Activated T-cell treated with anti-CD3 and anti-CD28 coated beads, Interleukin-2, amount 50 U/mL, for 72 hours (primary cell): ENCODE measurements at places on chromosomes 2 and 18. TPM values are rescaled to one million over a fixed set of nuclear protein-coding genes. Genes with fewer than 3 reads are reported as not detected.

Gene PFN4
- 0.72 TPM for total RNA-seq

Gene MAP2
- total RNA-seq = 0.97 TPM

Gene RAPH1
- total RNA-seq = 3.7 TPM

Gene SLC4A5
- 4.4 TPM for total RNA-seq

Gene ELOA2
- total RNA-seq = not detected

Gene SLC30A3
- total RNA-seq = 2.3 TPM

Gene PCBP1
- total RNA-seq = 291 TPM

Gene LIPG
- not detected for total RNA-seq

Gene BIN1
- 87.3 TPM for total RNA-seq

DNA sequence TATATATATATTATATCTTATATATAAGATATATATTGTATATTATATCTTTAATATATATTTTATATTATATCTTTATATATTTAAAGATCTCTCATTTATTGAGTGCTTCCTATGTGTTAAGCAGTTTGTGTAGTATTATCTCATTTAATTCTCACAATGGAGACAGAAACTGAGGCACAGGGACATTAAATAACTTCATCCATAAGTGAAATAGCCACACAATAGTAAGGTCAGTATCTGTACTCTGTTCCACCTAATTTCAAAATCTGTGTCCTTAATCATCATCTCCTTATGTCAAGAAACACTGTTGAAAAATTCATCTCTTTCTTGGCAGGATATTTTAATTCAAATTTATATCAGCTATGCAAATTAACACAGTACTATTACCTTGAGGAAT, 52.8 kb upstream of the CD302 start:
- no peak overlapping the region for H3K4me3 ChIP-seq
- no peaks in the 10 kb centered on the region for H3K27me3 ChIP-seq
- no peak overlapping the region for H3K27ac ChIP-seq
- DNase-seq = no peak

- peak overlapping the region; percentile 76 for H3K27ac ChIP-seq
- H3K27me3 ChIP-seq = no peaks in the 10 kb centered on the region
Observed at GRCh38 chr2:152647552-152647951, 69.7 kb downstream of the PRPF40A start.

DNA sequence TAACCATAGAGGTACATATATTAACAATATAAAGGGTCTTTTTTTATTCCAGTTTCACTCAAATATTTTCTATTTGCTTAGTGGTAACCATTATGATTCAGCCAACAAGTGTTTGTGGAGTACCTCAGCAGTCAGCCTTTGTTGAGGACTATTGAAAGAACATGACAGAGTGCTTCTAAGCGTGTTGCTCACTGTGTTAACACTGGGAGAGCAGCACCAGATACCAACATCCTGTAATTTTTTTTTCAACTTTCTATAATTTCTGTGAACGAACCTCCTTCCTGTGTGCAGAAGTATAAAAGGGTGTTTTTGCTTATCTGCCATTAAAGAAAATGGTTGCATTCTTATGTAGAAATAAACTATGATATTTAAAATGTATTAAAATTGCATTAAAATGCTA, 239.0 kb downstream of the PHLPP1 start:
- DNase-seq = no peak
- H3K27me3 ChIP-seq = no peaks in the 10 kb centered on the region
- H3K36me3 ChIP-seq = no peaks in the 10 kb centered on the region
- H3K4me1 ChIP-seq = peaks cover 23% of the 10 kb centered on the region
- H3K27ac ChIP-seq = no peak overlapping the region

DNA sequence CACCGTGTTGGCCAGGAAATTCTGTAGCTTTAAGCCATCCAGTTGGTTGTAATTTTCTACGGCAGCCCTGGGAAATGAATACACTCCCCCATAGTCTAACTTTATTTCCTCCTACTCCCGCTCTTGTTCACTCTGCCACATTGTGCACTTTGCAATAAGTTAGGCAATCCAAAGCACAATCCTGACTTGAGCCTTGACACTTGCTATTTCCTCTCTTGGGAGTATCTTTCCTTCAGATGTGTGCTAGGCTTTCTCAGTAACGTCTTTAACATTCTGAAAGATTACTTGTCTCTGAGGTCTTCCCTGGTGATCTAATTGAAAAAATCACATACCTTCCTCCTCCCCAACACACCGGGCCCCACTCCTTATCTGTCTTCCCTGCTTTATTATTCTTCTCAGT, 65.9 kb upstream of the RAB27B start:
- no peaks in the 10 kb centered on the region for H3K36me3 ChIP-seq
- H3K27ac ChIP-seq = no peak overlapping the region
- DNase-seq = no peak
- H3K27me3 ChIP-seq = peaks cover 29% of the 10 kb centered on the region
- H3K4me1 ChIP-seq = no peaks in the 10 kb centered on the region
- H3K4me3 ChIP-seq = no peak overlapping the region

DNA sequence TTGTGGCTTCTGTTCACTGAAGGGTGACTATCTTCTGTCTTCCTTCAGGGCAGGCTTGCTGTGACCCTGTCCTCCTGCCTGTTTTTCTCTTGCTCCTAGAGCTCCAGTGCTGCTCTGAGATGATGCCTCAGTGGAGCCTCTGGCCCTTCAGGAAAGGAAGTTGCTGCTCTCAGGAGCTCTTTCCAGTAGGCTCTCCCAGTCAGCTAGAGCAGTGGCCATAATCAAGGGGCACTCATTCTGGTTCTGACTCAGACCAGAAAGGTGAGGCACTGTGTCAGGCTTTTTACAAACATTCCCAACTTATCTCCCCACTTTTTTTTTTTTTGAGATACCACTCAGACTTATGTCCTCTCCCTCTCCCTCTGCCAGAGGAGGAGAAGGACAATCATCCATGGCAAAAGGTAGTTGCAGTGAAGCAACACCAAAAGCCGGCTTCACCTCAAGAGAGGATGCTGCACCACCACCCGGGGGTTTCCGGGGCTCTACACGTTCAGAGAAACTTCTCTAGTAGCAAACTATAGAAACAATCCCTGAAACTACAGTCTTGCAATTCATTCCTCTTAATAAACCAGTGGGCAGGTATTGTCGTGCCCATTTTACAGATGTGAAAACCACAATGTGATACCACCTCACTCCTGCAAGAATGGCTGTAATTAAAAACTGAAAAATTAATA, 115.4 kb downstream of the ACTR3 start:
- no peaks in the 10 kb centered on the region for H3K4me1 ChIP-seq
- H3K4me3 ChIP-seq = no peak overlapping the region
- H3K27ac ChIP-seq = no peak overlapping the region
- H3K27me3 ChIP-seq = peaks cover 8% of the 10 kb centered on the region
- peaks cover 4% of the 10 kb centered on the region for H3K36me3 ChIP-seq

DNA sequence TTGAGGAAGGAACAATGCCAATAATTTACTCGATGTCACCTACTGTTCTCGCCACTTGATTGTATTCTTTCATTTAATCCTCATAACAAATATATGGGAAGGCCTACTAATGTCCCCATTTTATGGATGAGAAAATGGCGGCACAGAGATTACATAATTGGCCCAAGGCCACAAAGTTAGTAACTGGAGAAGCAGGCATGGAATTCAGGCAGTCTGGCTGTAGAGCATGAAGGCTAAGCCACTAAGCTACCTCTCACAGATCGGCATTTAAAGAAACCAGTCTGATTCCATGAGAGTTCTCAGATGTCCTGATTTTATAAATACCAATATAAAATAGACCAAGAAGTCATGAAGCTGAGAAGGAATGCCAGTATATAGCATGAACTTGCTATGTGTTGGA, 121.8 kb upstream of the EPAS1 start:
- H3K36me3 ChIP-seq = no peaks in the 10 kb centered on the region
- no peak overlapping the region for H3K4me3 ChIP-seq
- H3K4me1 ChIP-seq = peaks cover 18% of the 10 kb centered on the region
- H3K27ac ChIP-seq = no peak overlapping the region

DNA sequence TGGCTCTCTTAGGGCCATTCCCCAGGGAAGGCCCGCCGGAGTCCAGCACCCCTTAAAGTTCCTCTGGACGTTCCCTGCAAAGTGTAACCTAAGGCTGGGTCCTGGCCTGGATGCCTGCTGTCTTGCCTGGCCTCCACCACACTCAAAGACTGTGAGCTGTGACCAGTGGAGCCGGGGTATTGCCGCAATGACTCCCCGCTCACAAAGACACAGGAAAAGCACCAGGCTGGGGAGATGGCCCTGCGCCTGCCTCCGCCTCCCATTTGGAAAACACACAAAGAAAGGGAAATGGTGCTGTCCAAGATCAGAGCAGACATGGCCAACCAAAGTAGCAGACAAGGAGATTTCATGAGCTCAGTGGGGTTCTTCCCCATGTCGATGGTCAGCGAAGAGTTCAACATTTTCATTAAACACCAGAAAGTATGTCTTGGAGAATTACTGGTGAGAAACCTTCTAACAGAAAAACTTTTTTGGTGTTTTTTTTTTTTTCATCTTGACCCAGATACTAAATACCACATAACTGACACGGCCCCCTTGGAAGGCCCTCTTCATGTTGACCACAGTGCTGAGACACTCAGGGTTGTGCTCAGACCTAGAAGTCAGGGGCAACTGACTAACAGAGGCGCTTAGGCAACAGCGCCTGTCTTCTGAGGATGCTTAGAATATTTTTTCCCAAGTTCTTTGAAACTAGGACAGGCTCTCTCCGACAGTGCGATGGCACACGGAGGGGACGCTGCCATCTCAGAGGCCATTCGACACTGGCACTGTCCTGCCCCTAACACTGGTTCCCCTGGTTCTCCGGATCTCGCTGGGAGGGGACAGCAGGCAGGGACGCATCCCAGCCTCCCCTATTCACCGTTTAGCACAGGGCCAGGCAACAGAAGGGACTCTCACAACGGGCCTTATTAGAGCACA, 226.4 kb upstream of the ID2 start:
- DNase-seq = no peak
- peaks cover 28% of the 10 kb centered on the region for H3K27me3 ChIP-seq
- H3K4me1 ChIP-seq = peaks cover 48% of the 10 kb centered on the region
- H3K4me3 ChIP-seq = peak overlapping the region; percentile 75
- H3K27ac ChIP-seq = peak overlapping the region; percentile 15
- no peaks in the 10 kb centered on the region for H3K36me3 ChIP-seq

- no peaks in the 10 kb centered on the region for H3K27me3 ChIP-seq
- no peaks in the 10 kb centered on the region for H3K36me3 ChIP-seq
- no peaks in the 10 kb centered on the region for H3K4me1 ChIP-seq
- H3K4me3 ChIP-seq = no peak overlapping the region
- no peak overlapping the region for H3K27ac ChIP-seq
Observed at GRCh38 chr18:42778024-42778423, 337.5 kb downstream of the RIT2 start.

- peaks cover 61% of the 10 kb centered on the region for H3K36me3 ChIP-seq
- H3K4me1 ChIP-seq = peaks cover 19% of the 10 kb centered on the region
- no peaks in the 10 kb centered on the region for H3K27me3 ChIP-seq
- DNase-seq = no peak
Observed at GRCh38 chr18:54157646-54158385, 66.7 kb downstream of the MBD2 start.

GRCh38 chr2:30677861-30678385, 129.3 kb downstream of the CAPN13 start:
- no peaks in the 10 kb centered on the region for H3K4me1 ChIP-seq
- H3K4me3 ChIP-seq = no peak overlapping the region
- no peaks in the 10 kb centered on the region for H3K36me3 ChIP-seq
- H3K27ac ChIP-seq = no peak overlapping the region
- H3K27me3 ChIP-seq = peaks cover 16% of the 10 kb centered on the region

DNA sequence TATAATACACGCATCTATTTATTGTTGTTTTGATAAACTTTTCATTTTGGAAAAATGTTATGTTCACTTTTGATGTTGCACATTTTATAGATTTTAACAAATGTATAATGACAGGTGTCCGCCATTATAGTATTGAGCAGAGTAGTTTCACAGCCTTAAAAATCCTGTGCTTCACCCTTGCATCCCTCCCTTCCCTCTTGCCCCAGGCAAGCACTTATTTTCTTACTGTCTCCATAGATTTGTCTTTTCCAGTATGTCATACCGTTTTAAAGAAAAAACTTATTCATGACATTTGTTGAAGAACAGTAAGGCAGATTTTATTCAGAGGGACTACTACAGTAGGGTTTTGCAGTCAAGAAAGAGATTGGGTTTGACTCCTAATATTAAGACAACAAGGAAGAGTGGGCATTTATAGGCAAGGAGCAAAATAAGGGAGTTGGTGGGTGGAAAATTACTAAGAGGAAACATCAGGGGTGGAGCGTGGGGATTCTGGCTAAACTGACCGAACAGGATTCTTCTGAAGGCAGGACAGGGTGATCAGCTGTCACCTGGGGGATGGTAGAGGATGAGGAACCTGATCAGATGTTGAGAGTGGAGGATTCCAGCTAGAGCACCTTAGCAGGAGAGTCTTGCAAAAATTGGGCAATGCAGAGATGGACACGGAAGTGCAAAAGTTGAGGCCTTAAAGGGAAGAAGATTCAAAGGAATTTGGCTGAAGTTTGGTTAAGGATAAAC, 108.8 kb downstream of the NCK2 start:
- no peak for DNase-seq
- no peaks in the 10 kb centered on the region for H3K27me3 ChIP-seq
- H3K27ac ChIP-seq = peak overlapping the region; percentile 12
- H3K4me3 ChIP-seq = no peak overlapping the region
- H3K4me1 ChIP-seq = peaks cover 78% of the 10 kb centered on the region
- peaks cover 6% of the 10 kb centered on the region for H3K36me3 ChIP-seq

- H3K27me3 ChIP-seq = no peaks in the 10 kb centered on the region
- H3K27ac ChIP-seq = no peak overlapping the region
- H3K36me3 ChIP-seq = no peaks in the 10 kb centered on the region
- H3K4me1 ChIP-seq = no peaks in the 10 kb centered on the region
Observed at GRCh38 chr2:16093639-16094529, 153.5 kb downstream of the MYCN start.

DNA sequence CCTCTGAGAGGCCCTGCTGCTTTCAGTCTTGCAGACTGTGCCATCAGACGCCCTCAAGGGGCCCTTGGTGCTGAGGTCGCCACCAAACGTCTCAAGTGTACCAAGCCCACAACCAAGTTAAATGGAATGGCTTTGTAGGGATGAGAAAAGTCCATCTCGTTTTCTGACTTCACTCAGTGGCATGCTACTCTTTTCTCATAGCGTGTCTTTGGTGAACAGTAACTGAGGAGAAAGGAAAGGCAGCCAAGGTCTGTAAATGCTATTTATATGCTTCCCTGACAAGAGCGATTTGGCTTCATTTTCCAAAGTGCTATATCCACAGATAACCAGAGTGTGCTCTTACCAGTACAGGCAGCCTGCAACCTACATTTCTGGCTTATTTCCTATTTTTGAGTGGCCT, 123.0 kb downstream of the MTX2 start:
- no peaks in the 10 kb centered on the region for H3K36me3 ChIP-seq
- H3K27ac ChIP-seq = no peak overlapping the region
- no peak for DNase-seq
- H3K4me1 ChIP-seq = no peaks in the 10 kb centered on the region
- H3K4me3 ChIP-seq = no peak overlapping the region

- H3K36me3 ChIP-seq = no peaks in the 10 kb centered on the region
- H3K27me3 ChIP-seq = no peaks in the 10 kb centered on the region
- H3K27ac ChIP-seq = no peak overlapping the region
- DNase-seq = no peak
- no peaks in the 10 kb centered on the region for H3K4me1 ChIP-seq
Observed at GRCh38 chr2:178283341-178283918, 89.1 kb downstream of the OSBPL6 start.
